Suprapubic skin (tissue), 4 donors: ENCODE measurements at places on chromosomes 7 and 10.

GRCh38 chr7:40572810-40573465 lies 438.1 kb downstream of the SUGCT start:
- DNase-seq = no peak

GRCh38 chr7:20158684-20159083 lies 58.5 kb downstream of the MACC1 start:
- DNase-seq = no peak

DNA sequence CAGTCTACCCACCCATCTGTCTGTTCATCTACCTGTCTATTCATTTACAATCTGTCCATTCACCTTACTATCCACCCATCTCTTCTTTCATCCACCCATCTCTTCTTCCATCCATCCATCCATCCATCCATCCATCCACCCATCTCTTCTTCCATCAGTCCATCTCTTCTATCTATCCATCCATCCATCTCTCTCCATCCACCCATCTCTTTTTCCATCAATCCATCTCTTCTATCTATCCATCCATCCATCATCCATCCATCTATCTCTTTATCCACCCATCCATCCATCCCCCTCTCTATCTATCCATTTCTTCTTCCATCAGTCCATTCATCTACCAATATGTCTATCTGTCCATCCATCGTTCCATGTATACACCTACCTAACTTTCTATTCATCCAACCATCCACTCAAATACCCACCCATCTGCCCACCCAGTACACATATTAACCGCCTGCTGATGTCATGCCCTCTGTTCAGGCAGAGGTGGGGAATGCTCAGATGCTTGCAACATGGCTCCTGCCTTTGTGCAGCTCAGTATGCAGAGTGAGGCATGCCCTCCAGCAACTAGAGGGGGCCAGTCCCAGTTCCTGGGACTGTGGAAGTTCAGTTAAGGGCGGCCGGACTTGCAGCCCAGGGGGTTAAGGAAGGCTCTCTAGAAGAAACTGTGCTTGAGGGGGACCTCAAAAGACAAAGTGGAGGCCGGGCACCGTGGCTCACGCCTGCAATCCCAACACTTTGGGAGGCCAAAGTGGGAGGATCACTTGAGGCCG lies 11.3 kb upstream of the MLXIPL start:
- no peak for DNase-seq

DNA sequence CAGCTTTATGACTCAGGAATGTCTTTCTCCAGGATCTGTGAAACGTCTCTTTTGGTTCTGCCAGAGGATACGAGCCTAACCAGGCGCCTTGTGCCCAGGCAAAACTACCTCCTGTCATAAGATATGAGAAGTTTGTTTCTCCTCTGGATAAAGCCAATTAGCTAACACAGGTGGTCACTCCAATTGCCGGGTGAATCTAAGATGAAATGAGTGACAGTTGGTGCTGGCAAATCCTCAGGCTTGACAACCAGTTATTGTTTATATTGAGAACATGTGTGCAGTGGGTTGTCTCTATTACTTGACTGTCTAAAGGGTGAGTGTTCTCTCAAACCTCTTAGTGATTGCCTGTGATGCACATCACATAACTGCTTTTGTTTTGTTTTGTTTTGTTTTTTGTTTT lies 449.1 kb downstream of the XPNPEP1 start:
- no peak for DNase-seq

DNA sequence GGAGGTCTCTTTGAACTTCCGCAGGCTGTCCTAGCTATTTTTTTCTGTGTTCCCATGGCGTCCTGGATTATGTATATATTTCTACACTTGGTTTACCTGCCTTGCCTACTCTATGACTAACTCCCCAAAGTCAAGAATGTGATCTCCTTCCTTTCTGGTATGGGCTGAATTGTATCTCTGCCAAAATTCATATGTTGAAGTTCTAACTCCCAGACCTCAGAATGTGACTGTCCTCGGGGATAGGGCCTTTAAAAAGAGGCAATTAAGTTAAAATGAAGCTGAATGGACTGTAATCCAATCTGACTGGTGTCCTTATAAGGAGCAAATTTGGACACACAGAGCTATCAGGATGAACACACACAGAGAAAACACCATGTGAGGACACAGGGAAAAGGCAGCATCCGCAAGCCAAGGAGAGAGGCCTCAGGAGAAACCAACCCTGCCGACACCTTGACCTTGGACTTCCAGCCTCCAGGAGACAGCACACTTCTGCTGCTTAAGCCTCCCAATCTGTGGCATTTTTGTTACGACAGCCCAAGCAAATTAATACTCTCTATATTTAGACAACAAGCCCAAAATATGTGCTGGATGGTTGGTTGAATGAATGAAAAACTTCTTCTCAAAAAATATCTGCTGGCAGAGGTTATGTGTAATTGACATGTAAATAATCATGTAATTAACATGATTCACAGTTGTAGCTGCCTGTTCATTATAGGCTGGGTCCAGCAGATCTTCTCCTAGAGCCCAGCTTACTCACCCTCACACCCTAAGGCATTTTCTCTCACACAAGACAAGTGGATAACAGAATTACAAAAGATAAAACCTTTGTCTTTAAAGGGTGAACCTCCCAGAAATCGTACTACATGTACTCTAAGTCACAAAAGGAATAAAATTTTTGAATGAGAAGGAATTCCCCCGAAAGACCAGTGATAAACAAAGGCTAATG lies 123.7 kb downstream of the CUBN start:
- no peak for DNase-seq

GRCh38 chr7:150385302-150385723 lies 6.2 kb downstream of the ZNF775 start:
- no peak for DNase-seq

DNA sequence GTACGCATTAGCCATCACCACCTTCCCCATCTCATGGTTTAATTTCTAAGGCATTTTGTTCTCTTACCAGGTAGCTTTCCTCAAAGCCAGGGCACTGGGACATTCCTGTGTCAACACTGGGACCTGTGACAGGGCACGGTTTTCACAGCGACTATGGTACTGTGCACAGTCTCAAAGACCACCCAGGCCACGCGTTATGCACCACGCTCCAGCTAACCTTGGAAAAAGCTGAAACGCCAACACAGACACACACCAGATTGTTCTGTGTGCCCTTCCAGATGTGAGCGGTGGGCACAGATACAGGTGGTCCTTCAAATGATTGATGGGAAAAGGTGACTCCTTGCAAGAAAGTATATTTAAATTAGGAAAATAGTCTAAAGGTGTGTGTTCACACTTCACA lies 337.3 kb downstream of the WDR37 start:
- DNase-seq = peak; percentile 64

DNA sequence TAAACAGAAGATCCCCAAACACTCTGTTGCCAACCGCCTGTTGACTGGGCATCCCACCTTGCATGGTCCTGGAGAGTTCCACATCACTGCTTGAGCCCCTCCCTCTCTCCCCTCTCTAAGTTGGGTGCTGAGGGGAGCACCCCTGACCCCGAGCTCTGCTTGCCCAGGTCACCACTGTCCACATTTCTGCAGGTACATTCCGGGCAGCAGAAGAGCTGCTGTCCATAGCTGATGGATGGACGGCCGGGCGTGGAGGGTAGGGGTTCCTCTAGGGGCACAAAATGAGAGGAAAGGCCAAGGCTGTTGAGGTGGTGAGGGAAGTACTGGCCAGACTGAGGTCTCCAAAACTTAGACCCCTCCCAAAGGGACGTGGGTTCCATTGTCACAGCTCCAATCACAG lies 227.4 kb upstream of the PPP2R2D start:
- DNase-seq = no peak

DNA sequence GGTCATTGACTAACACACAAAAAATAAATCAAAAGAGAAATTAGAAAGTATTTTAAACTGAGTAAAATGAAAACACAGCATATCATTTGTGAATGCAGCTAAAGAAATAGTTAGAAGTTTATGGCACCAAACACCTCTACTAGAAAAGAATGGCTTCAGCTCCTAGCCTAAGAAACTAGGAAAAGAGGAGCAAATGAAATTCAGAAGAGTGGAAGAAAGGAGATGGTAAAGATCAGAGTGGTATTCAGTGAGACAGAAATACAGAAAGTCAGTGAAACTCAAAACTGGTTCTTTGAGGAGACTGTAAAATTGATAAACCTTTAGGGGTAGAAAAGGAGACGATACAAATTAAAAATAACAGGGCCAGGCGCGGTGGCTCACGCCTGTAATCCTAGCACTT lies 2.7 kb downstream of the EXOC6 start:
- DNase-seq = no peak

DNA sequence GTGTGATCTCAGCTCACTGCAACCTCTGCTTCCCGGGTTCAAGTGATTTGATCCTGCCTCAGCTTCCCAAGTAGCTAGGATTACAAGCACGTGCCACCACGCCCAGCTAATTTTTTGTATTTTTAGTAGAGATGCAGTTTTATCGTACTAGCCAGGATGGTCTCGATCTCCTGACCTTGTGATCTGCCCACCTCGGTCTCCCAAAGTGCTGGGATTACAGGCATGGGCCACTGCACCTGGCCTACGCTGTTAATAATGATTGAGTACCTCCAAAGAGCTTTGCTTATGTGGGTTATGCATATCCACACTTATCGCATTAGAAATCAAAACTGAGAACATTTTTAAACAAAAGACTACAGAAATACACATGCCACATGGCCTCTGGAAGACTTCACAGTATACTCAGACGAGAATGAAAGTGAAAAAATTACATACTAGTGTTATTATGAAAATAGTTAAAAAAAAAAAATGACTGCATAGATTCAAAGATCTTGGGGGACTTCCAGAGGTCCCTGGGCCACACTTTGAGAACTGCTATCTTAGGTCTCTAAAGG lies 25.4 kb downstream of the RPP38 start:
- DNase-seq = no peak

DNA sequence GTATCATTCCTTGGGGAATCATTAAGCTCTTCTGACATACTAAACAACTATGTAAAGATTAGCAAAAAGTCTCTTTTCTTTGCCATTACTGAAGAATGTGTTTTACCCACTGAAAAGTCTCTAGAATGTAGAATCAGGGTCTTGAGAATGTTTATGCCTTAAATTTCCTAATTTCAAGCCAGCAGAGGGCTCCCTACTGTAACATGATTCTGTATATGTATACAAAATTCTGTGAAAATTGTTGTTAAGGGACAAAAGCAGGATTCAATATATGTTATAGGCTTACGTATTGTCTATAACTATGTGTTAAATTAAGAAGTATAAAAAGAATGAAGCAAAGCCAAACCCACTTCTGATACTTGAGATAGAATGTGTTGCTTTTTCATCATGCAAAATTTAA lies 296.9 kb upstream of the DGKB start:
- no peak for DNase-seq

- no peak for DNase-seq
Observed at GRCh38 chr10:70551971-70552422, 50.5 kb downstream of the PRF1 start.

- DNase-seq = peak; percentile 62
Observed at GRCh38 chr7:1012004-1012715, 29.2 kb downstream of the CYP2W1 start.

- no peak for DNase-seq
Observed at GRCh38 chr10:98916526-98917125, 319.0 kb downstream of the HPSE2 start.

GRCh38 chr7:16726189-16726588 lies 27.4 kb upstream of the TSPAN13 start:
- no peak for DNase-seq
